Left lung (tissue), 14 donors: ENCODE measurements at places on chromosomes 13 and 19. TPM values are rescaled to one million over a fixed set of nuclear protein-coding genes. Genes with fewer than 3 reads are reported as not detected.

DNA sequence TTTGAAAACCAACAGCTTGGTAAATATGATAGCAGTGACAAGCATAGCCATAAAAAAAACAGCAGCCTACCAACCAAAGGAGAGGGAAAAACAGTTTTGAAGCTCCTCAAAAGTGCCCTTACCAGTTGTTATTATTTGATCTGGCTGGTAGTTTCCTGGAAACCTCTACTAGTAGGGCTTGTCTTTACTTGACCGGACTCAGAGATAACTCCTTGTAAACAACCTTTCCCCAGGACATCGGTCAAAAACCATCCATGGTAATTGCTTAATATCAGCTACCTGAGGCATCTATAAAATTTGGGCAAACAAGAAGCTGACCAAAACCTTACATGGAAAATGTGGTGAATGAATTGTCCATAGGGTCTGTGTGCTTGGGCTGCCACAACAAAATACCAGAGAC lies 210.9 kb downstream of the FGF14 start:
- no peak overlapping the region for H3K4me3 ChIP-seq
- no peaks in the 10 kb centered on the region for H3K36me3 ChIP-seq
- DNase-seq = no peak
- H3K4me1 ChIP-seq = no peaks in the 10 kb centered on the region
- no peak overlapping the region for H3K27ac ChIP-seq
- no peaks in the 10 kb centered on the region for H3K27me3 ChIP-seq

GRCh38 chr13:51778392-51778791 lies 25.6 kb downstream of the DHRS12 start:
- H3K4me1 ChIP-seq = no peaks in the 10 kb centered on the region
- no peak for DNase-seq
- no peaks in the 10 kb centered on the region for H3K36me3 ChIP-seq
- H3K27ac ChIP-seq = no peak overlapping the region
- H3K27me3 ChIP-seq = no peaks in the 10 kb centered on the region

- no peaks in the 10 kb centered on the region for H3K36me3 ChIP-seq
- no peaks in the 10 kb centered on the region for H3K4me1 ChIP-seq
- H3K27ac ChIP-seq = peak overlapping the region; percentile 77
Observed at GRCh38 chr13:113187263-113187669, 21.2 kb downstream of the PCID2 start.

Gene SIGLEC12
- not detected for polyA plus RNA-seq

Gene PEAK3
- polyA plus RNA-seq = 0.20 TPM

DNA sequence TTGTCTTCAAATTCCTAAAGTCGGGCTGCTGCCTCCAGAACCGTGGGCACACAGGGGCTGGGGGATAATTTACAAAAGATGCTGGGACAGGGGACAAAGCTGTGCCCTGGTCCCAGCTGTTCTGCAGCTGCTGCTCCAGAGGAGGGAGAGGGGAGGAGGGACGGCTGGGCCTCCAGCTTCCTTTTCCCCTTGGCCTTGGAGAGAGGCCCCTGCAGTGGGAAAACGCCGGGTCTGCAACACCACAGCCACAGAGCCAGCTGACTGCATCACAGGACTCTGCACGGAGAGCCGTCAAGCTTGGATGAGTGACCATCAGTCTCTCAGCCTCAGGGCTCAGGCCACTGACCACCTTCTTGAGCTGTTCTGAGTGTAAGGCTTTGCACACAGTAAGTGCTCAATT lies 6.1 kb downstream of the DOCK6 start:
- peaks cover 9% of the 10 kb centered on the region for H3K4me1 ChIP-seq
- H3K27me3 ChIP-seq = no peaks in the 10 kb centered on the region
- no peak overlapping the region for H3K27ac ChIP-seq
- H3K36me3 ChIP-seq = peaks cover 15% of the 10 kb centered on the region

DNA sequence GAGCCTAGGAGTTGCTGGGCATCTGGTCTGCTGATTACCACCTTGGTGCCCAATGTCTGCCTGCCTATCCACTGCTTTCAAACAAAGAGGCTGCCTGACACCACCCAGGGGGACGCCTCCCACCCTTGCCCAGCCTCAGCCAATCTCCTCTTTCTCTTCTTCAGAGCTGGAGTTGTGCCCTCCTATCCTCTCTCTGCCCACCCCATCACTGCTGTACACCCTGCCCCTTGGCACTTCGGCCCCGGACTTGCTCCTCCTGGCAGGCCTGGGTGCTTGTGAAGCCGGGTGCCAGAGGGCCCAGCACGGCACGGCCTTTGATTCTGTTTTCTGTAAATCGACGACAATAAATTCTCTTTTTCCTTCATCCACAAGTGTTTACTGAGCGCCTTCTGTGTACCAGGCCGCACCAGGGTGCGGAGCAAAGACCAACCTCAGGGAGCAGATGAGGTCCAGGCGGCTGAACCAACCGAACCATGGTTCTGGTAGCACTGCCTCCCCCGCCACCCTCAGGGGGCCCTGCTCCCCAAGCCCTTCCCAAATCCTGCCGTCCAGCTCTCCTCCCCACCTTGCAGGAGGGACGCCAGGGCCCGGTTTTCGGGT lies 5.0 kb downstream of the RNF225 start:
- peaks cover 31% of the 10 kb centered on the region for H3K27me3 ChIP-seq
- no peak for DNase-seq
- H3K36me3 ChIP-seq = no peaks in the 10 kb centered on the region
- no peak overlapping the region for H3K27ac ChIP-seq

- H3K27me3 ChIP-seq = no peaks in the 10 kb centered on the region
- H3K36me3 ChIP-seq = no peaks in the 10 kb centered on the region
- H3K4me3 ChIP-seq = no peak overlapping the region
- no peak for DNase-seq
Observed at GRCh38 chr13:79792716-79793115, 311.8 kb downstream of the NDFIP2 start.

Gene NLRP9
- polyA plus RNA-seq = not detected

GRCh38 chr13:48316826-48317510 lies 13.4 kb downstream of the RB1 start:
- no peak for DNase-seq
- H3K36me3 ChIP-seq = peaks cover 46% of the 10 kb centered on the region
- H3K27me3 ChIP-seq = peaks cover 24% of the 10 kb centered on the region
- no peaks in the 10 kb centered on the region for H3K4me1 ChIP-seq
- H3K4me3 ChIP-seq = no peak overlapping the region

DNA sequence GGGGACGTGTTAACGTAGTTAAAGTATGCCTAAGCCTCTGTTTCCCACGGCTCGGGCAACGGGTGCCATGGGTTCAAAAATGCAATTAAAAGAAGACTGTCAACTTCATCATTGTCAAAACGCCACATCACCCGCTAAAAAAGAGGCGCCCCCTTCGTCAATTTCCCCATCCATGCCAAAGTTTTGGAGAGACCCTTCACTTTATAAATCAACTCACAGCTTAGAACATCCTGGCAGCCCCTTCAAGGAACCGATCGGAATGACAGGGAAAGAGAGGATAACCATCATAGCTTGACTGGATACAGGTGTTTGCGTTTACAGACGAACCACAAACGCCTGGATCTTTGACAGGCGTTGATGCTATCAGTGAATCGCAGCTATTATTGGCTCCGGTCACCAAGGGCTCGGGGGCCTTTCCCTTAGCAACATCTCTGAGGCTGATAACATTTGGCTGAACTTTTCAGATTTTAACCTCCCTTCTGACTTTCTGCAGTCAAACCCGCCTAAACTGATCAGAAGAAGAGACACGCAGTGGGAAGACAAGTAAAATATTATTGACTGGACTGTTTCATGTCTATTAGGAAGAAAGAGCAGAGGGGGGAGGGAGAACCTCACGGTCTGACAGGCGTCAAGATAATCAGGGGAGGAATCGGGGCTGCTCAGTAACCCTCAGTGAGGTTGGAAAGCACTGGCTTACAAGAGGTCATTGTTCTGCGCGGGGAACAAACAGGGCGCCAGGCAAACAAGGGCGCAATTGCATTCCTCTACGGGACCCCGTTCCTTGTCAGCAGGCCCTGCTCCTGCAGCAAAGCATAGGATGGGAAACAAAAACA lies 322.5 kb upstream of the ZNF507 start:
- no peaks in the 10 kb centered on the region for H3K27me3 ChIP-seq
- H3K4me1 ChIP-seq = no peaks in the 10 kb centered on the region
- no peaks in the 10 kb centered on the region for H3K36me3 ChIP-seq

Gene OR7A10
- not detected for polyA plus RNA-seq

Gene ATXN8OS
- not detected for polyA plus RNA-seq

- H3K27ac ChIP-seq = no peak overlapping the region
- no peak for DNase-seq
- H3K4me1 ChIP-seq = peaks cover 58% of the 10 kb centered on the region
- peak overlapping the region; percentile 31 for H3K4me3 ChIP-seq
- peaks cover 25% of the 10 kb centered on the region for H3K27me3 ChIP-seq
Observed at GRCh38 chr19:43778651-43779050, 2.1 kb downstream of the KCNN4 start.

Gene AP2S1
- 116 TPM for polyA plus RNA-seq

Gene CLEC11A
- 37.7 TPM for polyA plus RNA-seq

DNA sequence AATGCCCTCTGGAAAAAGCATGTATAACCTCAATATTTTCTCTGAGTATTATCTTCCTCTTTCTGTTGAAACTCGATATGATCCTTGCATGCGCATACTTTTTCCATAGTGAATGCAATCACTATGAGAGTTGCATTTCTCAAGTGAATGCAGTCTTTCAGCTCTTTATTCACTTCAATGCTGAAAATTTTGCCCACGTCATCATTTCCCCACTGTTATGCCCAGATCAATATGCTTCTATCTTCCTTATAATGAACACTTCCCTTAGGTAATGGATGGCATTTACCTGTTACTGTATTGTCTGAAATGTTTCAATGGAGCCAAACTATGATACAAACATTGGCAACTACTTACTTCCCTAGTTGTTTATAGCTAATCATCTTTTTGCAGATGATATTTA lies 866.6 kb upstream of the SLITRK6 start:
- no peak for DNase-seq
- H3K4me3 ChIP-seq = no peak overlapping the region
- no peak overlapping the region for H3K27ac ChIP-seq

Gene OR10H1
- 0.04 TPM for polyA plus RNA-seq

- H3K27me3 ChIP-seq = no peaks in the 10 kb centered on the region
- no peaks in the 10 kb centered on the region for H3K36me3 ChIP-seq
- H3K4me1 ChIP-seq = no peaks in the 10 kb centered on the region
- H3K4me3 ChIP-seq = no peak overlapping the region
- no peak for DNase-seq
- no peak overlapping the region for H3K27ac ChIP-seq
Observed at GRCh38 chr13:50722440-50723125, 120.9 kb downstream of the DLEU7 start.

Gene FGF21
- not detected for polyA plus RNA-seq

DNA sequence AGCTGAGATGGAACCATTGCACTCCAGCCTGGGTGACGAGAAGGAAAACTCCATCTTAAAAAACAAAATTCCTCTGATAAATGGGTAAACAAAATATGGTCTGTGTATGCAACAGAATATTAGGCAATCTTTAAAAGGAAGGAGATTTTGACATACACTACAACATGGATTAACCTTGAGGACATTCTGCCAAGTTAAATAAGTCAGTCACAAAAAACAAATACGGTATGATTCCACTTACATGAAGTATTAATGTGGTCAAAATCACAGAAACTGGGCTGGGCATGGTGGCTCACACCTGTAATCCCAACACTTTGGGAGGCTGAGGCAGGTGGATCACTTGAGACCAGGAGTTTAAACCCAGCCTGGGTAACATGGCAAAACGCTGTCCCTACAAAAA lies 3.0 kb upstream of the ZNF444 start:
- peaks cover 10% of the 10 kb centered on the region for H3K4me1 ChIP-seq
- no peak overlapping the region for H3K4me3 ChIP-seq
- no peak for DNase-seq
- H3K27ac ChIP-seq = peak overlapping the region; percentile 95

DNA sequence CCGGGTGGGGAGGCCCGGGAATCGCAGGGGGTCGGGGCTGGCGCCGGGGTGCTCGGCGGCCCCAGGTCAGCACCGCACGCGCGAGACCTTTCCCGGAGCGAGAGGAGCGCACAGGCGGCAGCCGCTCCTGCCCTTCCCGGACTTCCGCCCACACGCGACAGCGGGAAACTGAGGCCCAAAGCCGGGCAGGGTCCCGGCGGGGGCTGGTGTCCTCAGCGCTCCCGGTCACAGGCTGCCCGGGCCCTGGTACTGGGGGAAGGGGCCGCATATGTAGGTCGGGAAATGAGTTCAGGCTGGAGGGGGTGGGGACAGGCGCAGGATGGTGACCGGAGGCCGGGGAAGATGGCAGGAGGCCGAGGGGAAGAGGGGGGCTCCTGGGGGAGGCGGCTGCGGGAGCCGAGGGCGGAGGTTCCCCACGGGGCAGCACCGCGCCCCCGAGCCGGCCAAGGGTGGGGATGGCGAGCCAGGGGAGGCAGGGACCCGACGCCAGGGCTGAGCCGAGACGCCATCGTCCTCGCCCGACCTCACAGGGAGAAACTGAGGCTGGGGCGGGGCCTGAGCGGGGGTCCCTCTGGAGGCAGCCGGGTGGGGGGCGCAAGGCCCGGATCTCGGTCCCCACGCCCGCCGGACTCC lies 662 bp downstream of the CBARP start:
- no peak overlapping the region for H3K27ac ChIP-seq
- peak overlapping the region; percentile 40 for H3K4me3 ChIP-seq

Gene C19orf85
- polyA plus RNA-seq = not detected

Gene CGB3
- not detected for polyA plus RNA-seq

DNA sequence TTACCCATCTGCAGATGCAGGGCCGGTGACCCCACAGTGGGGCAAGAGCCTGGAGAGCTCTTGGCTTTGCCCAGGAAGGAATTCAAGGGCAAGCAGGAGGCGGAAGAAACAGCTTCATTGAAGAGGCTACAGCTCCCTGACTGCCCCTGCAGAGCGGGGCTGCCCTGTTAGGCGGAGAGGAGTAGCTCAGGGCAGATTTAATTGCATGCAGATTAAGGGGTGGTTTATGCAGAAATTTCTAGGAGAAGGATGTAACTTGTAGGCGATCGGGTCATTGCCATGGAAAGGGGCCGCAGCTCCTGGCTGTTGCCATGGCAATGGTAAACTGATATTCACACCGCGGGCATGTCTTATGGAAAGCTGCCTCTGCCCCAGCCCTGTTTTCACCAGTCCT lies 94.1 kb downstream of the ATP11A start:
- peak overlapping the region; percentile 73 for H3K27ac ChIP-seq
- no peak overlapping the region for H3K4me3 ChIP-seq
- peak; percentile 45 for DNase-seq
- H3K4me1 ChIP-seq = peaks cover 29% of the 10 kb centered on the region
- no peaks in the 10 kb centered on the region for H3K27me3 ChIP-seq

DNA sequence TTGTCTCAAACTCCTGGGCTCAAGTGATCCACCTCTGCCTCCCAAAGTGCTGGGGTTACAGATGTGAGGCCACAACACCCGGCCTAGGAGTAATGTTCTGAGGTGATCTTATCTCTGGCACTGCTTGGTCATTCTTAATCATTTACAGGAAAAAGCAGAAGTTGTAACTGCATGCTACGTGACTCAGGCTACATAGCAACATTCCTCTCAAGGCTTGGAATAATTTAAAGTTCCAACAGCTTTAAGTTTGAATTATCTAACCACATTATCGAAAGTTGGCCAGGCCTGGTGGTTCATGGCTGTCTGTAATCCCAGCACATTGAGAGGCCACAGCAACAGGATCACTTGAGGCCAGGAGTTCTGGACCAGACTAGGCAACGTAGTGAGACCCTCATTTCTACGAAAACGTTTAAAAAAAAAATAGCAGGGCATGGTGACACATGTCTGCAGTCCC lies 3.9 kb upstream of the B9D2 start:
- H3K4me3 ChIP-seq = no peak overlapping the region
- H3K27ac ChIP-seq = peak overlapping the region; percentile 90
- peaks cover 16% of the 10 kb centered on the region for H3K4me1 ChIP-seq
- no peaks in the 10 kb centered on the region for H3K27me3 ChIP-seq
- H3K36me3 ChIP-seq = no peaks in the 10 kb centered on the region

Gene SPRED3
- polyA plus RNA-seq = 0.30 TPM

Gene SYCN
- polyA plus RNA-seq = not detected
